Panc1 (cell line): ENCODE measurements at places on chromosomes 4 and X. TPM values are rescaled to one million over a fixed set of nuclear protein-coding genes. Genes with fewer than 3 reads are reported as not detected.

- DNase-seq, result no peak
These were observed 185.0 kb upstream of the GLRA2 start for GRCh38 chrX:14344172-14344940.

NFXL1 gene
- 9.2 TPM for total RNA-seq

GRCh38 chrX:150158554-150159332, 204.4 kb upstream of the MAMLD1 start:
- no peak for DNase-seq

EVC2 gene
- total RNA-seq, result not detected

DNA sequence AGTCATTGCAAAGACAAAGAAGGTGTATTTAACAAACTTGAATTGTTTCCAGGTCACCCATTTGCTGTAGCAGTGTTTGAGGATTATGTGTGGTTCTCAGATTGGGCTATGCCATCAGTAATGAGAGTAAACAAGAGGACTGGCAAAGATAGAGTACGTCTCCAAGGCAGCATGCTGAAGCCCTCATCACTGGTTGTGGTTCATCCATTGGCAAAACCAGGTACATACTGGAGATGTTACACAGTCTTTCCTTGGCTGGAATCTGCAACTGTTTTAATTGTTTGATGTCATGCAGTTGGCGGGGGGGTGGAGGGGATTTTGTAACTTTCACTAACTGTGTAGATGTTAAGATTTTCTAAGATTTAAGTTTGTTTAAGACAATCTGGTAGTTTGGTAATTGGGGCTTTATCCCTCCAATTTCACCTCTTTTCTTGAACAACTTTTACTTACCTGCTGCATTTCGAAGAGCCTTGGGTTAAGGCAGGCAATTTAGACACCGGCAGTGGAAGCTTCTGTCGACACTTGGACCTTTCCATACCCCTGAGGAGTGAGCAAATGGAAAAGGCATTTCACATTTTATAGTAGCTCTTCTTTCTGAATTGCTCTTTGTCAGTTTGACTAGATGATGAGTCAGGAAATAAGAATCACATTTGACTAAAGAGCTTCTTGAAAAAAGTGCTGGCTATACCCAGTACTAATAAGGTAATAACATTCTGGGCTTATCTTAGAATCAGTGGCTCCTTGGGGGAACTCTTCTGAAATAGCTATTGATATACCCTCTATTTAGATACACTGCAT, 67.4 kb downstream of the EGF start:
- DNase-seq, result no peak
